Renal pelvis (tissue), 12 donors: ENCODE measurements at places on chromosomes 7 and 10. TPM values are rescaled to one million over a fixed set of nuclear protein-coding genes. Genes with fewer than 3 reads are reported as not detected.

- no peak for DNase-seq
These were observed 390.0 kb downstream of the ARL4A start for GRCh38 chr7:13077466-13077865.

The SFTPD gene
- 1.5 TPM for polyA plus RNA-seq

DNA sequence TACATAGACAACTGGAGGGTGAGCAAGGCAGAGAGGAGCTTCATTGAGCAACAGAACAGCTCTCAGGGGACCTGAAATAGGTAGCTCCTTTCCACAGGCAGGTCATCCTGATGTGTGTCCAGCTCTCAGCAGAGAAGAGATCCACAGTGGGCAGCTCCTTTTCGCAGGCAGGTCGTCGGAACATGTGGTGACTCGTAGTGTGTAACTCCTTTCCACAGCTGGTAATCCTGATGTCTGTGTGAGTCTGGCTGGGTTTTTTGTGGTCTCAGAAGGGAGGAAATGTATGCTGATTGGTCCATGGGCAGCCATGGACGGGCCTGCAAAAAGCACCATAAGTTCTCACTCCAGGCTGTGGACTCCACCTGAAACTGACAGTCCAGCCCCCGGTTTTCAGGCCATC, 24.4 kb upstream of the TES start:
- no peak for DNase-seq

DNA sequence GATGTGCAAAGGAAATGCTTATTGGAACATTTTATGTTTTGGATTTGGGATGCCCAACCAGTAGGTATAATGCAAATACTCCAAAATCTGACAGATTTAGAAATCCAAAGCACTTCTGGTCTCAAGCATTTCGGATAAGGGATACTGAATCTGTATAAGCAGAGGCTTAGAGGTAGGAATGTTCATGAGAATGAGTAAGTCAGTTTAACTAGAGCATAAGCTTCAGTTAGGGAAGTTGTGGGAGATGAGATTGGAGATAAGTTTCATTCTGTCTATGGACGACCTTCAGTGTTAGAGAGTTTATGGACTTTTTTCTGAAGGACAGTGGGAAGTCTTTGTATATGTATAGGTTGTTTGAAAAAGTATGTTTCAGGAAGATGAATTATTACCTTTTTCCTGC, 10.4 kb downstream of the TAX1BP1 start:
- DNase-seq, result no peak

DNA sequence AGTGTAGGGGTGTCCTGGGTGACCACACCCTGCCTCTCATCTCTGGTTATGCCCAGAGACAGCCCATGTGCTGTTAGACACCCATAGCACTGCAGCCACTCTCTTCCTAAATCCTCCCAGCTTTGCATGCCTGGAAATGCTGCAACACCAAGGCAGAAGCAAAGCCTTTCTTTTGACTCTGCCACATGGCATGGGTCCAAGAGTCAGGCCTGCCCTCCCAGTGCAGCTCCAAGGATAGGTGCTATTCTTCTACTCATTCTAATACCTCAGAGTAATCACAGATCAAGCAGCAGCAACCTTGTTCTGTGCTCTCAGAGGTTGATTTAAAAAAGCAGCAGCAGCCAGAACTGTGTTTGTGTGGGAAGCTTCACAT, 23.4 kb downstream of the FRMPD2 start:
- no peak for DNase-seq

The PRLHR gene
- not detected for polyA plus RNA-seq

DNA sequence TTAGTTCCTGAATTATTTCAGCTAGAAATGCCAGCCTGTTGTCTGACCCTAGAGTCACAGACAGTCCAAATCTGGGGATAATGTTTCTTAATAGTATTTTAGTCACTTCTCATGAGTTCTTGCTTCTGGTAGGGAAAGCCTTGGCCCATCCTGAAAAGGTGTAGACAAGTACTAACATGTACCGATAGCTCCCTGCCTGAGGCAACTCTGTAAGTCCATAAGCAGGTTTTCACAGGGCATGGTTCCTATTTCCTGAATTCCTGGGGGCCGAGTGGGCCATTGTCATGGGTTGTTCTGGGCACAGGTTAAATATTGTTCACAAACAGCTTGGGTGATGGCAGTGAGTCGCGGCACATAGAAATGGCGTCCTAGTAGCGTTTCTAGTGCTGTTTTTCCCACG, 3.1 kb upstream of the ZNF117 start:
- no peak for DNase-seq

- DNase-seq, result no peak
These were observed 47.7 kb downstream of the ZEB1 start for GRCh38 chr10:31366703-31367102.

The VPS37D gene
- 15.4 TPM for polyA plus RNA-seq

The BCL7B gene
- polyA plus RNA-seq, result 41.6 TPM

DNA sequence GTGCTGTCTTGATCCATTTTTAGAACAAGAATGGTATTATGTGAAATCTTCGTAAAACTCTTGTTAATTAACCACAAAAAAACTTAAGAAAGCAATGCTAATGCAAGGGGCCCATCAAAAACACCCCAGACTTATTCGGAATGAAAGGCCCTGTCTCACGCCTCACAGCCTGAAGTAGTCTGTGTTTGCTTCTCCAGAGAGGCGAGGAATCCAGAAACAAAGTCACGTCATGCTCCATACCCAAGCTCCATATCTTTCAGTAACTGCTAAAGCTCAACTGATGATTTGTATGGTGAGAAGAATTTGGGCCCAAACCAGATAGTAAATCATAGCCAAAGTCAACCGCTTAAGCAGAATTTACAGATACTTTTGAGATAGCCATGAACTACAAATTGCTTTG, 155.4 kb downstream of the ATE1 start:
- DNase-seq, result no peak

- DNase-seq, result no peak
These were observed 59.8 kb downstream of the COL13A1 start for GRCh38 chr10:69861251-69862240.

The CACNB2 gene
- polyA plus RNA-seq, result 2.4 TPM

GRCh38 chr10:108736111-108736510, 1187.2 kb downstream of the XPNPEP1 start:
- no peak for DNase-seq

DNA sequence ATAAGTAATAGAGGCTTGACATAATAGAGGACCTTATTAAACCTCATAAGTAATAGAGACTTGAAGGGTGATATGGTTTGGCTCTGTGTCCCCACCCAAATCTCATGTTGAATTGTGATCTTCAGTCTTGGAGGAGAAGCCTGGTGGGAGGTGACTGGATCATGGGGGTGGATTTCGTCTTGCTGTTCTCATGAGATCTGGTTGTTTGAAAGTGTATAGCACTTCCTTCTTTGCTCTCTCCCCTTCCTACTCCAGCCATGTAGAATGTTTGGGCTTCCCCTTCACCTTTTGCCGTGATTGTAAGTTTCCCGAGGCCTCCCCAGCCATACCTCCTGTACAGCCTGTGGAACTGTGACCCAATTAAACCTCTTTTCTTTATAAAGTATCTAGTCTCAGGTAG, 8.6 kb downstream of the KIFBP start:
- DNase-seq, result no peak

The OR2A42 gene
- 0.58 TPM for polyA plus RNA-seq

- no peak for DNase-seq
These were observed 202.9 kb downstream of the PTEN start for GRCh38 chr10:88066319-88066718.

- DNase-seq, result no peak
These were observed 287.5 kb upstream of the KLF14 start for GRCh38 chr7:131021460-131021859.

The SAMD9 gene
- 5.2 TPM for polyA plus RNA-seq

DNA sequence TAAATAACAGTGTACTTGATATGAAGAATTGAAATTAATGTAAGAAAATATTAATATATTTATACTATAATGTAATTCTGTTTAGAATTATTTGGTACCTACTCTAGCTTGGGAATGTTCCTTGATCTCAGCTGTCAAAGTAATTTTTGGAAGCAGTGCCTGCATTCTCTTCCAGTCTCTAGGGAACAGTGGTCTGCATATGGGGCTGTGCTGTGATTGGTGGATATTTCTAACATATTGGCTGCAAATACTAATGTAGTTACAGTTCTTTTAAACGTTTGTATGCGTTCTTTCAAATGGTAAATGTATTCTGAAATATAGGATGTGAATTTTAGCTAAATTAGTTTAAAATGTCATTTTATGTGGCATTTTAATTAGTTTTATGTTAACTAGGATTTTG, 87.2 kb downstream of the PHF14 start:
- no peak for DNase-seq

DNA sequence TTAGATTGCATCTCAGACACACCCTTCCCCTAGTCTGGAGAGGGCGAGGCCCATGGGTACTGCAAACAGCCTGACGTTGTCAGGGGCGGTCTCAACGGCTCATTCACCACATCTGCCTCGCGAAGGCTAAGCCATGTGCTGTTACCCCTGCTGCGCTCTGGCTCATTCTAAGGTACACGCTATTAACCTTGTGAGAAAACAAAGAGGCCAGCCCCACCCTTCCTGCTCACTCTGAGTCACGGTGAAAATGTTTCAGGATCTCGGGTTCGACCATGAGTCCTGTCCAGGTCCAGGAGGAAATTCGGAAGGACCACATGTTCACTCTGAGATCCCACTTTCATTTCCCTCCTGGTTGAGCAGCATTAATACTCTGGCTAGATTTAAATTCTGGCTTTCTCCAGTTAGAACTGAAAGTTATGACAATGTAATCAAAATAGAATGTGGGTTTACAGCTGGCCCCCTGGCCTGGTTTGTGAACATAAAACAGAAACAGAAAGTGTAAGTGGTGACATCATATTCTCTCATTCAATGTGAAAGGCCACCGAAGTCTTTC, 55.2 kb downstream of the EGFR start:
- no peak for DNase-seq

GRCh38 chr10:95377950-95378349, 87.1 kb upstream of the PDLIM1 start:
- DNase-seq, result no peak

The CYP26C1 gene
- not detected for polyA plus RNA-seq

- no peak for DNase-seq
These were observed 21.6 kb downstream of the AGAP3 start for GRCh38 chr7:151107882-151108281.

The FRAT2 gene
- polyA plus RNA-seq, result 14.1 TPM

The LBX1 gene
- not detected for polyA plus RNA-seq

DNA sequence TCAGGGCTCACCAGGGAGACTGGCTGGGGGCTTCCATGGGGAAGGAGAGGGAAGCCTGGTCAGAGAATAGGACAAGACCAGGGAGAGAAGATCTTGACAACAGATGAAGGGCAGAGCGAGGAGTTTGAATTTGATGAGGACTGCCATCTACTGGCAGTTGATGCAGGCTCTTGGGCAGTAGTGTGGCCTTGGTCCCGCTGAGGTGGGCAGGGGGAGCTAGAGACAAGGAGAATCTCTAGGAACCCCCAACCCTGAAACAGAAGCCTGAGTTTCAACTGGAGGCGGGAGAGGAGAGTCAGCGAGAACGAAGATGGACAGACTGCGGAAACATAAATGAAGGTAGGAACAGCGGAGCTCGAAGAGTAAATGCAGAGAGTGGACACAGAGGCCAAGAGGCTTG, 81.0 kb downstream of the PPP1R3C start:
- DNase-seq, result peak; percentile 81

DNA sequence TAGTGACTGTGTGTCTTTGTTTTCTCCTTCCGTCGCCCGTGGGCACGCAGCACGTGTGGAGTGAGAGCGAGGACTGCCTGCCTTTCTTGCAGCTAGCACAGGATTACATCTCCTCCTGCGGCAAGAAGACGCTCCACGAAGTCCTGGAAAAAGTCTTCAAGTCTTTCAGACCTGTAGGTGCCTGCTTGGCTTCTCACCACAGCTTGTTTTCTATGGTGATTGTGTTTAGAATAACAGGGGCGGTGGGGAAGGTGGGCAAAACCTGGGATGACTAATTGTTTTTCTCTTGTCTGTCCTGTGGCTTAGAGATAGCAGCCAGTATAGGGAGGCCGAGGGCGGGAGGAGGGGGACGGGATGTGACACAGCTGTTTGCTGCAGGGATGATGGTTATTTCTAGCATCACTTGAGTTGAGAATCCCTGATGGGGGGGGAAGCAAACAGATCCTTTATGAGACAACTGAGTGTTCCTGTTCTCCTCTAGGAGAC, 11.4 kb downstream of the MTURN start:
- DNase-seq, result no peak

- DNase-seq, result no peak
These were observed 42.2 kb downstream of the POLL start for GRCh38 chr10:101545898-101546297.

The FAM25C gene
- not detected for polyA plus RNA-seq

The TWIST1 gene
- polyA plus RNA-seq, result 7.1 TPM

DNA sequence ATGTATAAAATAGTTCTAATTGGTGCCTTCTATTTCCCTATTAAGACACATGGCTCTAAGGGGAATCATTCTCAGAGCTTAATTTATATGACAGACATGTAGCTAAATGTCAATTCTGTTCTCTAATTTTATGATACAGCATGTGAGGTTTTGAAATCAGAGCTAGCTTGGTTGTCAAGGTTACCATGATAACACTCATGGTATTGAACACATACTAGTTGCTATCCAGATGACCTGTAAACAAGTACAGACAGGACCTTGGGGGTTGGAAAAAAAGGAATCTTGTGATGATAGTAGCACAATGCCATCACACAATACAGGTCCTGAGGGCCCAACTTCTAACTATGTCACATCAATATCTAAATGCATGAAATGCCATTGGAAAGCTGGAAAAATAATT, 49.2 kb downstream of the RHOBTB1 start:
- DNase-seq, result no peak
